Fibroblast of upper back skin (primary cell): ENCODE measurements at places on chromosomes 2 and 18.
A peak's percentile ranks its signal among the peaks of the same experiment; 100 is the strongest.

GRCh38 chr2:161131074-161131680 lies 29.1 kb upstream of the TANK start:
- no peak for DNase-seq

DNA sequence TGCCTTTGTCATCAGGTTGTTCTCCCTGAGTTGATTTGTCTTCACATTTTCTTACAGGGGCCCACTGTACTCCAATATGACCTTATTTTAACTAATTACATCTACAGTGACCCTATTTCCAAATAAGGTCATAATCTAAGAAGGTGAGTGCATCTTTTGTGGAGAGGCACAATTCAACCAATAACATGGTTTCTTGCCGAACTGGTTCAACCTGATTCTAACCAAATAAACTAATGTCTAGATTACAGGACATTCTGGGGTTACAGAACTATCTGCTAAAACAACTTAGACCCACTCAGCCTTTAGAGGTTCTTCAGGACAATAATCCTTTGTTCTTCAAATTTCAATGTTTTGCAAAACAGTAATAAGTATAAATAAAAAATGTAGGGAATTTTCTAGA lies 496.5 kb upstream of the SOX11 start:
- DNase-seq: no peak

- DNase-seq: peak; percentile 25
These were observed 51.7 kb downstream of the GFPT1 start for GRCh38 chr2:69335311-69335710.

GRCh38 chr2:155714983-155715382 lies 617.5 kb downstream of the NR4A2 start:
- DNase-seq: no peak

DNA sequence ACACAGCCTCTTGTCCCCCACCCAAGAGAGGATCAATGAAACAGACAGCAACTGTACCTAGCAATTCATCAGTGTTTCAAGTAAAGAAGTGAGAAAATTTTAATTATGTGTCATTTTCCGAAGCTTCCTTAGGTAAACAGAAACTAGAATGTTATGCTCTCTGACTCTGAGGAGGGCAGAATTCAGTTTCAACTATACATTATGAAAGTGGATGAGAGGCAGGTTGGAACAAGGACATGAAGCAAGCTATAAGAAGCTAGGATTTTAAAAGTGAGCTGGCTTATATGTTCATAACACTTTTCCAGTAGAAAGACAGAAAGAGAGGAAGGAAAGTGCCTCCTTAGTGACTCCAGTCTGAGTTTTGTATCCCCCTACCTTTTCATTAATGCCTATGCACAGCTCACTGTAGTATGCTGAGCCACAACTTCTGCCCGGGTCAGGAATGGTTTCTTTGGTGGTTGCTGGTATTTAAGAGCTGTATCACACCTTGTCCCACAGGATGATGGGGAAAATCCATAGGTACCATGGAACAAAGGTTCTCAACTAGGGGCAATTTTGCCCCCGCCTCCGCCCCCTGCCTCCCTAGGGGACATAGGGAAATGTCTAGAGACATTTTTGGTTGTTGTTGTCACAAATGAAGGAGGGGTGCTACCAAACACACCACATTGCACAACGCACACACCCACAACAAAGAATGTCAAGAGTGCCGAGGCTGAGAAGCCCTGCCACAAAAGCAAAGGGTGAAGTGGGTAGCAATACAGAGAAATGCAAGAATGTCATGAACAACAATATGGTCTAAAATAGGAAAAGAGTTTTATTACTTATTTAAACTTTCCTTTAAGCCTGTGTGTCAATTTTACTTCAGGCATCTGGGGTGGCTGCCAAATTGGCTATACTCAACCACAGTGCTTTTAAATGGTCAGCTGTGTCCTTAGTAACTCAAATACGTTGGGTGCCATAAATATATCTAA lies 161.0 kb upstream of the ZFP36L2 start:
- peak; percentile 46 for DNase-seq

- DNase-seq: no peak
These were observed 129.3 kb downstream of the HDAC4 start for GRCh38 chr2:239271471-239271870.

GRCh38 chr2:24915175-24915574 lies 4.9 kb downstream of the ADCY3 start:
- DNase-seq: no peak

GRCh38 chr2:17518212-17519154 lies at the start of gene RAD51AP2:
TSS of gene RAD51AP2 (minus strand) at chr2:17518440. CDS start at chr2:17518415, 25 bp downstream.
- peak; percentile 91 for DNase-seq

- no peak for DNase-seq
These were observed 3.5 kb upstream of the SMCHD1 start for GRCh38 chr18:2651981-2652380.

GRCh38 chr2:171883275-171883893 lies 10.7 kb downstream of the SLC25A12 start:
- no peak for DNase-seq

- peak; percentile 6 for DNase-seq
These were observed 36.3 kb downstream of the SLC35F5 start for GRCh38 chr2:113720167-113720566.

GRCh38 chr18:11658989-11659388 lies 30.1 kb upstream of the GNAL start:
- DNase-seq: no peak

DNA sequence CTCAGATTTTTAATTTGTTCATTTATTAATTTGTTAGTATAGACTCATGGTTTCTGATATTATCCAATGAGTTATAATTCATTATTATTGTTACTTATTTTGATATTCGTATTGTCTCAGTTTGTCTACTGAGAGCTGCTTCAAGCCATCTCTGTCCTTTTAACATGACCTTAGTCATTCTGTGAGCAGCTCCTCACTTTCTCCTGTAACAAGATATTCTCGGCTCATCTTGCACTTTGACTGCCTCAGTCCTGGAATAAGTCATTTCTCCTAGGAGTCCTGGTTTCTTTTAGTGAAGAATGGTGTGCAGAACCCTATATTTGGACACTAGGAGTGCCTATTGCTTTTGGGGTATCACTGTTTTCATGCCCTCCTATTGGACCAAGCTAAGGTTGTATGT lies 13.2 kb downstream of the ASB1 start:
- DNase-seq: no peak

DNA sequence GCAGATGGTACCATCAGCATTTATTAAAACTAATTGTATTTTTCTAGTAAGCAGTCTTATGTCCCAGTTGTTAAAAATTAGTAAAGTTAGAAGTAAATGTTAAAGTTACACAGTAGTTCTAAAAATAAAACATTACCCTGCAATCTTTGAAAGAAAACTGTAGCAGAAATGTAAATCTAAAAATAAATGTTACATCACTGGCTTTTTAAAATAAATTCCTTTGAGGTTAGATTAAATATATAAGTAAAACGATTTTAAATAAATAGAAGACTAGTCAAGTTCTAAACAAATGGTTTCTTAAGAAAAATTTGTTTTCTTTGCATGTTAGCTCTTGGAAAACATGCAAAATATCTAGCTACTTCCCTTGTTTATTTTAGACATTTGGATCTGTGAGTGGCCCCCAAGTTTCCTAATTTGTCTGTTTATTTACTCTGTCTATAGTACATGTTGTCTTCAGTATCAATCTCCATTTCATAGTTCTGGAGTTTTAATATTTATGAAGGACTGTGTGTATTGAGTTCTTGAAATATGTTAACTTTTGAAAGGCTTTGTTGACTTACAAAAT lies 58.2 kb downstream of the GLS start:
- no peak for DNase-seq

- DNase-seq: no peak
These were observed 57.1 kb upstream of the GPR45 start for GRCh38 chr2:105184420-105184819.

- no peak for DNase-seq
These were observed 241.5 kb downstream of the SH3RF3 start for GRCh38 chr2:109370399-109371035.

DNA sequence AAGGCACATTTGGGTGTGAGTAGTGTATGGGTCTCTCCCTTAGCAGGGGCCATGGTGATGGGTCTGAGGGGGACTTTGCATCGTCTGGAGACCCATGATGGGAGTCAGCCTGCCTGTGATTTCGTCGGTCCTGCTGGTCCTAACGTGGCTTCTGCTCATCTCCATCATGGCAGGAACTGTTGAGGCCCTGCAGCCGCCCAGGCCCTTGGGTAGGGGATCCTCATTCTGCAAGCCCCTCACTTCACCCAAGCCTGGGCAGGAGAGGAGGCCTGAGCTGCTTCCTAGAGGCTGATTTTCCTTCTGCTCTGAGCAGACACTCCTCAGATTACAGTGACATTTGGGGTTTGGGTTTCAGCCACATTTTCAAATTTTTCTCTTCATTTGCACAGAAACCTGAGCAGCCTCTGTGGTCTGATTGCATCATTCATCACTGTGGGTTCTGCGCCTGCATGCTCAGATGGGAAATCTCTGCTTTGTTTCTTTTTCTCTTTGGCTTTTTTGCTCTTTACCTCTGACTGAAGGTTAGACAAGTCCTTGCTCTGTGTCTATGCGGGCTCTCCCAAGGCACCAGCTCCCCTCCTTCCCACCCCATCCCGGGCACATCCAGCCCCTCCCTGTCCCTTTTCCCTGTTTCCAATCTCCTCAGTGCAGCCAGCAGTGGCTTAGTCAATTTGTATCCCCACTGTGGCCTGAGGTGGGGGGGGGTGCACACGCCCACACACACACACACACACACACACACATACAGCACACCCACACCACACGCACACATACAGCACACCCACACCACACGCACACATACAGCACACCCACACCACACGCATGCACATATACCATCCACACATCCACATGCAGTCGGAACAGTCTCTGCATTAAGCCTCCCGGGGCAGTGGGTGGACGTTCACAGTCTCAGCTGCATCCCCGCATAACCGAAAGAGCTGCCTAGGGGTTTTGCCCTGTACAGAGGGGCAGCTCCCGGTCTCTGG lies 305.4 kb upstream of the HS6ST1 start:
- DNase-seq: peak; percentile 97

DNA sequence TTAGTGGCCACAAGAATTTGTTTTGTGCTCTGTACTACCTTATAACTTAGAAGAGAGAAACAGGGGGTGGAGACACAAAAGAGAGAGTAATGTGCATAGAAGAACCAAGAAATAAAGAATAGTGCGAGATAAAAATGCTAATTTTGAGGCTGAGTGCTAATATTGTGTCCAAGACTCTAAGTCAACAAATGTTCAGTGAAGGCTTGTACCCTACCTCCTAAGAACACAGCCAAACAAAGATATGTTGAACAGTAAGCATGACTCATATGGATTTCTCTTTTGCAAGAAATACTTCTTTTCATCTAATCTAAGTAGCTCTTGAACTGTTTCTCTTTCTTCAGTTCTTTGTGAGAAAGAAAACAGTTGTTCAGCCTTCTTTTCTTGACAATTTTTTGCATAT lies 45.2 kb downstream of the GAREM1 start:
- DNase-seq: peak; percentile 42

DNA sequence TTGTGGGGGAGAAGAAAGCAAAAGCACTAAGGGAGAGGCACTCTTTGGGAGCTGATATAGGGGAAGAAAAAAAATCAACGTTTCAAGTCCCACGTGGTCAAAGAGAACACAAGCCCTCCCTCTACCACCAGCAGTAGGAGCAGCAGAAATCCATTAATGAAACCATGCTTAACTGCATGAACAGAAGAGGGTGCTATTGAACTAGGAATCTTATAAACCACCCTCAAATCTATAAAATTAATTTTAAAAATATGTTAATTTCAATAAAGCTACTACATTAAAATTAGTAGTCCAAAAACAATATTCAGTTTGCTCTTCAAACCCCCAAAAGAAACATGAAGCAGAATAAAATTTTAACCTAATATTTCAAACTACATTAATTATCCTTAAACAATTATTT lies 147.8 kb downstream of the TMEM18 start:
- peak; percentile 21 for DNase-seq

DNA sequence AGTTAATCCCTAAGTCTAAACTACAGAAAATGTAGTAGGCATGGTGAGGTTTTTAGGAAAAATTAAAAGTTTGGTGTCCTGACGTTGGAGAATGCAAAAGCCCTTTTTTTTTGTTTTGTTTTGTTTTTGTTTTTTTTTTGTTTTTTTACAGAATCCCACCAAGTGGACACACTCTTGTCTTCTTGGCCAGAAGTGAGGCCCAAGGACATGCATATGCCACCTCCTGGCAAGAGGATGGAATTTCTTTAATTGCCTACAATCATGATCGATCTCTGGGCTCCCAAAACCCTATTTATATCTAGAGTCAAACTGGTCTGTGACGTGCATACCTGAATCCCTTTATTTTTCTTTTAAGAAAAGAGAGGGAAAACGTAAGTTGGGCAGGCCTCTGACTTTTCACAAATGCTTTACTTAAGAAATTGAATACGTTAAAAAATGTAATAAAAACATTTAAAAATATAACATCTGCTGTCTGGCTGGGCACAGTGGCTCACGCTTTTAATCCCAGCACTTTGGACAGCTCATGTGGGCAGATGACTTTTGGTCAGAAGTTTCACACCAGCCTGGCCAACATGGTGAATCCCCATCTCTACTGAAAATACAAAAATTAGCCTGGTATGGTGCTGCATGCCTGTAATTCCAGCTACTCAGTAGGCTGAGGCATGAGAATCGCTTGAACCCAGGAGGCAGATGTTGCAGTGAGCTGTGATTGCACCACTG lies 502.7 kb downstream of the CBLN2 start:
- DNase-seq: no peak

GRCh38 chr2:1972011-1972410 lies 227.7 kb upstream of the PXDN start:
- no peak for DNase-seq

GRCh38 chr2:172094294-172095145 lies 8.2 kb downstream of the DLX2 start:
- peak; percentile 23 for DNase-seq

DNA sequence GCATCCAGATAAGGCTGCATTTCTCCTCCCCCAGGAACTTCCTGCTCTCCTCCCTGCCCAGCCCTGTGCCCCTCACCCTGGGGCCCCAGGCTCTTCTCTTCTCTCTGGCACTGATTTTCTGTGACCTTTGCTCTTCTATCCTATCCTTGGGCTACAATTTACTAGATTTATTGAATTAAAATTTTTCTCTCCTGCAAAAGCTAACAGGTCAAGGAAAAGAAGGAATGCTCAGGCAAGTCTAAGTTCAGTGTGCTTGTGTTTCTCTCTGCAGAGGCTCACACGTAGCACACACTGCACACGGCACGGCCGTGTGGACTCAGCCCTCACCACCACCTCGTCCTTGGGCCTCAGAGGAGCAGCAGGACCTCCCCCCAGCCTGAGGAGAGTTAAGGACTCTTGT lies 94.2 kb upstream of the SNTG2 start:
- DNase-seq: no peak

DNA sequence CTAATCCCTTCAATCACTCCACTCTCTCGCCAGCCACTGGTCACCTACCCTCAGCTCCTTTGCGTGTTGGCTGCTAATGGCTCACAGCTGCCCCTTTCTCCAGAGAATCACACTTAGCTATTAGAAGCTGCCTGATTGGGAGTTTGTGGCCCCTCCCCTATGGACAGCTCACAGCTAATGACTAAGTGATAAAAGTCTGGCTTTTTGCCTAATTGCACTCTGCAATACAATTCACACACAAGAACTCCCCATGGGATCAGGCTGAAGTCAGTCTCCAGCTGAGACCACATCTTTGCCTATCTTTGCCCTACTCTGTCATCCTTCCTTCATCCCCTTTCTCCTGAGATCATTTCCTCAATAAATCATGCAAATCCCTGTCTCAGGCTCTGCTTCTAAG lies 701.9 kb upstream of the RAB6C start:
- DNase-seq: peak; percentile 20
